ENCODE measurements at places on chromosomes 6 and 20.

- DNase-seq: no peak
Observed at GRCh38 chr6:10595731-10596664, 74.8 kb downstream of the GCNT2 start.

GRCh38 chr20:13625304-13625979, 13.3 kb downstream of the TASP1 start:
- DNase-seq: no peak

DNA sequence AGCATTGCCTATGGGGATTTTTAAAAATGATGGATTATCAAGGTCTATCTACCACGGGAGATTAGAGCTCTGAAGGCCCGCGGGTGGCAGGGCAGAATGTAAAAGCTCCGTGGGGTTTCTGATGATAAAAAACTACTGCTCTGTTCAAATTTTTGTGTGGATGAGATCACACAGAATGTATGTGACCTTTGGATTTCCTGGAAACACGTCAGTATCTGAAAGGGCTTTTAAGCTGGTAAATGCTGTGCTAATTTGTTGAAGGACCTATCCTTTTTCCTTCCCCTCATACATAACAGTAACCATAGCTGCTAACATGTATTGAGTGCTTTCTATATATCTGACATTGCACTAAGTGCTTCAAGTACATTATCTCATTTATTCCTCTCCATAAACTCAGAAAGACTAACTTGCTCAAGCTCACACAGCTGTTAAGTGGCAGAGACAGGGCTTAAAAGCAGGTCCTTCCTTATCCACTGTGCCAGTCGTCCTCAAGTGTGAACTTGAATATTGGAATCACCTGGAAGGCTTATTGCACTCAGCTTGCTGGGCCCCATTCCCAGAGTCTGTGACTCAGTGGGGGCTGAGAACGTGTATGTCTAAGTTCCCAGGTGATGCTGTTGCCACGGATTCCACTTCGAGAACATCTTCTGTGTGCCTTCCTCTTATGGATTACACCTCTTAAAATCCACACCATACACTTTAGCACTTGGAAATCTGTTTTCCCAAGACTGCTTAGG, 1.9 kb upstream of the TMEM242 start:
- no peak for DNase-seq

DNA sequence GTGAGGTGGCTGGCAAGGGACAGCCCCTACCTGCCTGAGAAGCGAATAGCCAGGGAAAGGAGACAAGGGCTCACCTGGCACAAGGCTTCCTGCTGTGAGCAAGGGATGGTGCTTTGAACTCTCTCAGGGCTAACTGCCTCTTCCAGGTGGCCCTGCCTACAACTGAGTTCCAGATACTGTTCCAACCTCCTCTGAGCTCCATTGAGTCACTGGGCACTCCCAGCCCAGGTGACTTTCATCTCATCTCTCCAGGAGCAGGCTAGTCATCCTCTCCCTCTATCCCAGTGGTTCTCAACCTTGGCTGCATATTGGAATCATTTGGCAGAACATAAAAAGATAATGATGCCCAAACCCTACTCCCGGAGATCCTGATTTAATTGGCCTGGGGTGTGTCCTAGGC, 374.0 kb upstream of the ZFP64 start:
- no peak for DNase-seq

GRCh38 chr6:166597711-166598440, 11.4 kb upstream of the RAMACL start:
- no peak for DNase-seq

All from CD4-positive, alpha-beta T cell (primary cell).